ENCODE measurements at places on chromosomes 2 and 18.

- DNase-seq = no peak
These were observed 136.8 kb downstream of the CAMKMT start for GRCh38 chr2:44498551-44498950.

DNA sequence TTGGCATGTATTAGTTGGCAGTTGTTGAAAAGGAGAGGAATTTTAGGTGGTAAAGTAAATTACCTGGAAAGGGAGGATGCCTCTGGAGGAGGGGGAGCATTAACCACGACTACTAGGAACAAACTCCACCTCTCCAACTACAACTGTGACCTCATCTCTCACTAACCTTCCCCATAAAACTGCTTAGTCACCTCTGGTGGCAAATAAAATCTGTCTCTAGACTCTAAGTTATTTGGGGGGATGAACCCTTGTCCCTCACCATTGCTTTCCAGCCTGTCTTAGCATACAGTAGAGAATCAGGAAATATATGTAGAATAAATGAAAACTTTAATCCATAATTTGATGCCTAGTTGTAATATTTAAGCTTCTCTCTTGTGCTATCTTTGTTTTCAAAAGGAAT lies 27.6 kb upstream of the MYO1B start:
- DNase-seq = no peak

DNA sequence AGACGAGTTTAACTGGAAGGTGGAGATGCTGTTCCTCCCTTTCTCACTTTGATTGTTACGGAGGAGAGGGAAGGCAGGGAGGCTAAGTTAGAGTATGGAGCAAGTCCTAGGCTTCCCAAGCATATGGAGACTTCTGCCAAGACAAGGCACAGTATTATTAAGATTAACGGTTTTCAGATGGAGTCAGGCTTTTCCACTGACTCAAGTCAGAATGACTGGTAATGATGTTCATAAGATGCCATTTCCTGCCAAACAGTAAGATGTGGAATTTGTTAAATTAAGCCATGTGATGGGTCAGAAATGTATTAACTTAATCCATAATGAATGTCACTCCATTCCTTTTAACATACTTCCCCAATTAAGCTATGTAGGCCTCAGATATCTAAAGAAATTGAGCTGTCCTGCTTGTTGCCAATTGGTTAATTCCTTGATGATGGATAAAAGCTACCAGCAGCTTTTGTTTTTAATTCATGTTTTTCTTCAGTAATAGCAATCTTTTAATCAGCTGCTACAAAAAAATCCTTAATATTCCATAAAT lies 383.7 kb downstream of the ZNF521 start:
- no peak for DNase-seq

- DNase-seq = no peak
These were observed 105.4 kb downstream of the ACOXL start for GRCh38 chr2:110837446-110838409.

- no peak for DNase-seq
These were observed 70.7 kb downstream of the HDAC4 start for GRCh38 chr2:239329972-239330572.

GRCh38 chr18:50523165-50523564 lies 36.7 kb upstream of the MAPK4 start:
- no peak for DNase-seq

DNA sequence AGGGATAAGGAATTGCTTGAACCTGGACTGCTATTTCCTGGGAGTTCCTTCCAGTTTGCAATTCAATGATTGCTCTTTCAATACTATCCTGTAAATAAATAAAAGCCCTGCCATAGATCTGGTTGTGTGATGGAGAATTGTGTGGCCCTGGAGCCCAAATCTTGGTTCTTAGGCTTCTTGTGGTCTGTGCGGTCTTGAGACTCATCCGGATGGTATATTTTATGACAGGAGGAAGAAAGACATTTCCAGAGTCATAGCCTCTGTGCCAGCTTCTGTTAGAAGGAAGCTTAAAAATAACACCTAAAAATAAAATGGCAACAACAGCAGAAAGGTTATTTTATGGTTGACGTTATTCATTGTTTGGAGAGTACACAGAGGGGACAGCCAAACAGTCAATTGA lies 137.7 kb downstream of the ABCA12 start:
- DNase-seq = no peak

GRCh38 chr2:66539452-66539851 lies 104.5 kb downstream of the MEIS1 start:
- no peak for DNase-seq

DNA sequence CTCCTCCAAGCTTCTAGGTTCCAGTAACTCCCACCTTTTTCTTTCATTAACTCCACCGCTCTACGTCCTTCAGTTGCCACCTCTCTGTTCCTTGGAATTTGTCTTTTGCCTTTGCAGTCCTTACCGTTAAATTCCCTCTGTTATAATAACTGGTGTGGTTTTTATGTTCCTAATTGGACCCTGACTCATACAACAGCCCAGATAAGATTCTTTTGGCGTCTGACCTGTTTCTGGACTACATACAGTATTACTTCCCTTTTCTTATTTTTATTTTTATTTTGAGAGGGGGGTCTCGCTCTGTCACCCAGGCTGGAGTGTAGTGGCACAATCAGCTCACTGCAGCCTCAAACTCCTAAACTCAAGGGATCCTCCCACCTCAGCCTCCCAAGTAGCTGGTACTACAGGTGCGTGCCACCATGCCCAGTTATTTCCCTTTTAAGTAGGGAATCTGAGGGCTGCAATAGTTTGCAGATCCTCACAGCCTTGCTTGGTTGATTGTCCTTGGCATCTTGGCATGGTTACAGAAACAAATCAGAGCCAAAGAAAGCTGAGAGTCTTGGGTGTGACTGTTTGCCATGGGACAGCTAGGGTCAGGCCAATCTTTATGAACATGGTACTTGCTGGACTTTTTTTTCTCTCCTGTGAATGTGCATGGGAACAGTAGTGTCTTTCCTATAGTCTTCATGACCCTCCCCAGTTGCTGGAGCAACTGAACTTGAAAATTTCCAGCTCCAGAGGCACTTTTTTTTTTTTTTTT lies 22.0 kb downstream of the TCF23 start:
- no peak for DNase-seq

DNA sequence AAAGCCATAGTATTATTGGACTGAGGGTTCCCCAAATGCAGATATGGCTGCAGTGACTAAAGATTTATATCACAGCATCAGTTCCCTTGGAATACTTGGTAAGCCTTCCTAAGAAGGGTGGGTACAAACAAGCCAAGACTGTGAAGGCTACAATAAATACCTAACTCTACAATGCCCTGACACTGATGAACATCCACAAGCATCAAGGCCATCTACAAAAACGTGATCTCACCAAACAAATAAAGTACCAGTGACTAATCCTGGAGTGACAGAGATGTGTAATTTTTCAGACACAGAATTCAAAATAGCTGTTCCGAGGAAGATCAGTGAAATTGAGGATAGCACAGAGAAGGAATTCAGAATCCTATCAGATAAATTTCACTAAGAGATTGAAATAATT lies 254.5 kb downstream of the PARD3B start:
- no peak for DNase-seq

DNA sequence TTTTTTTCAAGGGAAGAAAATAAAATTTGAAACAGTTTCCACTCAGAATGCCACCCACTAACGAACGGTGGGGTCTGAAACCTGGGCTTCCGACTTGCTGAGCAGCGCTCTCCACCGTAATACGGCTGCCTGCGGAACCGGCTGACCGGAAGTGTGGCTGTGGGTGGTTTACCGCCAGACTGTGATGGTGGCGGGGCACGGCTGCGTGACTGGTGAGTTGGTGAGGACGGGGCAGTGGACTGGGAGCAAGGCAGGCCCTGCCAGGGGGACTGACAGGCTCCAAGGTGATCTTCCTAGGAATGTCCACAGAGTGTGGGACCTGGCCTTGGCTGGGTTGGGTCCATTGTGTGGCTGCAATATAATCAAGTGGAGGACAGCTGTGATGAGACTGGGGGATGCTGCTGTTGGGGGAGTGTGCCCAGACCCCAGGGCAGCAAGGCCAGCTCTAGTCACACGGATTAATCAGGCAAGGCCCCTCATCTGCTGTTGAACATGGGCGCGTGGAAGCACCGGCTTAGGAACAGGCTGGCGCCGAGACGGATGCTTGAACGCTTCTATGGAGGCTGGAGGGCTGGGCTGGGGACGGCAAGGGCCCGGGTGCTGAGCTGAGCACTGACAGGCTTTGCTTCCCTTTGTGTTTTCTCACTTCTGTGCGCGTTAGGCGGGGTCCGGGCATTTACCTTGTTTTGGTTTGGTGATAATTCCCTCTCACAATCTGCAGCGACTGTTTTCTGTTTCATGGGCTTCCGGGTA lies 357.7 kb upstream of the SPRED2 start:
- no peak for DNase-seq

DNA sequence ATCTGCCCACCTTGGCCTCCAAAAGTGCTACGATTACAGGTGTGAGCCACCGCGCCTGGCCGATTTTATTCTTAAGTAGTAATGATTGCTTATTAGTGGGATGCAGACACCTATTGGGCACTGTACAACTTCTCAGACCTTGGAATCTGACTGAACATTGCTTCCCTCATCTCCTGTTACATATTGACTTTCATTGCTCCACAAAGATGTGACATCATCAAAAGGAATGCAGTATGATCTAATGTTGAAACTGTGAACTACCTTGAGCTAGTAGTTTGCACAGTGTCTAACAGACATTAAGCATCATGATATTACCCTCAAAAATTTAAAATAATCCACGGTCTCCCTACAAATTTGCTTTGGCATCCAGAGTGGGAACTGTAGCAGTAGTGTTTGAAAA lies 109.8 kb upstream of the SIX2 start:
- DNase-seq = no peak

- DNase-seq = no peak
These were observed 10.7 kb upstream of the NFE2L2 start for GRCh38 chr2:177275040-177275742.

GRCh38 chr2:113061896-113062770 lies 3.1 kb downstream of the IL36RN start:
- no peak for DNase-seq

GRCh38 chr2:195929531-195929930 lies 139.1 kb downstream of the DNAH7 start:
- no peak for DNase-seq

DNA sequence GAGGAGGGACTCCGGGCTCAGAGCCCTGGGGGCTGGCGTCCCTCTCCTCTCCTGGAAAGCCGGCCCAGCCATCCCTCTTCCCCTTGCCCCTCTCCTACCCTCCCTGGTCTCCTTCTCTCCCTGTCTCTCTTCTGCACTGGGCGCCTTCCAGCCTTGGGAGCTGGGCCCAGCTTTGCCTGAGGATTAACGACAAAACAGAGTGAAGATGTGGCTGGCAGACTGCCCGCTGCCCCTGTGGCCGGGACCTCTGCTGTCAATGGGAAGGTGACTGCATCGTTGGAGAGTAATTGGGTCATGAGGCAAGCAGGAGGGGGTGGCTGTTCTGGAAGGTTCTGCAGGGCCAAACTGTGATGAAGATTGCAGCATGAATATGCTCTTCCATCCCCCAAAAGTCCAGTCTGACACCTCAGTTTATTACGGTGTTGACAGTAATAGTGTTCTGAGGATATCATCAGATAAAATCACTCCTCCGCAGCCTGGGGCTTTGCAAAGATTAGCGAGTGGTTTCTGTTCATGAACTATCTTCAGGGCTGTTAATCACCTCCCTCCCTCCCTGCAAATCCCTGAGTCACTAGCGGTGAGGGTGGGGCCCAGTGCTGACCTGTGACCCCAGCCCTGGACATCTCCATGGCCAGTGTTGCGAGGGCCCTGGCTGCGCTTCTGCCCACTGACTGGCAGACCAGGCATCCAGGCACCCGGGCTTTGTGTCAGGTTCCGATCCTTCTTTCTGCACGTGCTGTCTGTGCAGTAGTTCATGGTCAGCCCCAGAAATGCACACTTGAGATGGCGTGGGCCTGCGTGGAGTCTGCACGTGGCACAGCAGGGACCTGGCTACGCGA lies 23.0 kb downstream of the RTP5 start:
- no peak for DNase-seq

GRCh38 chr18:24799176-24799575 lies 338.7 kb downstream of the HRH4 start:
- no peak for DNase-seq

GRCh38 chr2:99067871-99068625 lies 73.5 kb upstream of the C2orf15 start:
- DNase-seq = no peak

DNA sequence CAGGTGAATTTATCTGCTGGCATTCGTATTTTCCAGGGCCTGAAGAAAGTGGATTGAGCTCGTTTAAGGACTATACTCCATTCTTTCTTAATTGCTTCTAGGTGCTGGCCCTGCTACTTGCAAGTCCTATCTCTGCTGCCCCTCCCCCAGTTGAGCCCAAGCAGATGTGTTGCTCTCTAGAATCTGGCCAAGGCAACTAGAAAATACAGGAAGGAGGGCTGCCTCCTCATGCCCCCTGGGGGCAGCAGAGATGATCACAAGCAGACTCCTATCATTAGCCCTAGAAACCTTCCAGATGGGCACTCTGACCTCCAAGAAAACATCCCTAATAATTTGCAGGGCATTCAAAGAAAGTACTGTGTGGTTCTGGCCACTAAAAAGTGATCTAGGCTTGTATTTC lies 72.5 kb upstream of the CYP26B1 start:
- DNase-seq = no peak

DNA sequence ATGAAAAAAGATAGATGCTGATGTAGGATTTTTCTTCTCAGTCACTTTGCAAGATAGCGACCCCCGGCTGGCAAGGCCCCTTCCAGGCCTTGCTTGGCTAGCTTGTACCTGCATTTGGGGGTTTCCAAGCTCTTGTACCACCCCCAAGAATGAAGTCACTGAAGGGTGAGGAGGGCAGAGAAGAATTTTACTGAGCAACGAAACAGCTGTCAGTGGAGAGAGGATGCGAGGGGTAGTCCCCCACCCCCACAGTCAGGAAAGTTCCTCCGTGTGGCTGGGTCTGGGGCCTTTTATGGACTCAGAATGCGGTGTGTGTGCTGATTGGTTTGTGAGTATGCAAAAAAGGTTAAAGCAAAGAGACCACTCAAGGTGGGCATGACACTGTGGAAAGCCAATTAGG lies 382.0 kb downstream of the GPD2 start:
- DNase-seq = peak; percentile 9

GRCh38 chr2:182240862-182241371 lies 185.9 kb downstream of the PDE1A start:
- DNase-seq = peak; percentile 51

GRCh38 chr18:46419391-46420141 lies 237.5 kb downstream of the LOXHD1 start:
- DNase-seq = no peak

- DNase-seq = no peak
These were observed 2.1 kb downstream of the MBP start for GRCh38 chr18:77130229-77131099.

DNA sequence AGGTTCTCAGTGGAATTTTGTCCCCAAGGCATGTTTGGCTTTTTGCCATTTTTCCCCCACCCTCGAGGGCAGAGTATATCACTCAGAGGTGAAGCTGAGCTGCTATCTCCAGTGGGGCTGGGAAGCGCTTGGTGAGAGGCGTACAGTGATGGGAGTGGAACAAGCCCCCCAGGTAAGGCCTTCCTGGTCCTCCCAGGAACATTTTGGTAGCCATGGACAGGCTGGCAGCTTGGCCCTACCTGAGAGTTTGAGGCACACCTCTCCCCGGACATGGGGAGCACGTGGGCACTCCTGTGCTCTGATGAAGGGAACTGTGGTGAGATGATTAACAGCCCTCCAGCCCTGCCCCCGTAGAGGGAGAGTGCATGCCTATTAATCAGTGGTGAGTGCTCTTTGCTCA lies 99.3 kb downstream of the C1QL2 start:
- DNase-seq = no peak
